Amniotic epithelial cell (primary cell): ENCODE measurements at places on chromosomes 6 and 20.
A peak's percentile ranks its signal among the peaks of the same experiment; 100 is the strongest.

GRCh38 chr6:170074907-170075306, 216.0 kb downstream of the DLL1 start:
- no peak for DNase-seq

DNA sequence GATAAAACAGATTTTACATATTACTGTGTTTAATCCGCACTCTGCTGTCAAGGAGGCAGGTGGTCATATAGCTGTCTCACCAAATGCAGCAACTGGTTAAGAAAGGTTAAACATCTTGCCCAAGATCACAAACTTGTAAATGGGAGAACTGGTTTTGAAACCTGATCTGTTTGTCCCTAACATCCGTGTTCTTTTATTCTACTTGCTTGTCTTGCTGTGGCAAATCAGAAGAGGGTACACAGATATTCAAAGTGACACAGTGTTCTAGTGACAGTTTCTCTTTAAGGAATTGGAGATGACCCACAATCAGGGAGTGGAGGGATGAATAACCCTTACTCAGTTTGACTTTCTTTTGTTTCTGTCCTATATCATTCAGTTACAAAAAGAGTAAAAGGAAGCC, 83.0 kb upstream of the SGK1 start:
- DNase-seq: no peak

DNA sequence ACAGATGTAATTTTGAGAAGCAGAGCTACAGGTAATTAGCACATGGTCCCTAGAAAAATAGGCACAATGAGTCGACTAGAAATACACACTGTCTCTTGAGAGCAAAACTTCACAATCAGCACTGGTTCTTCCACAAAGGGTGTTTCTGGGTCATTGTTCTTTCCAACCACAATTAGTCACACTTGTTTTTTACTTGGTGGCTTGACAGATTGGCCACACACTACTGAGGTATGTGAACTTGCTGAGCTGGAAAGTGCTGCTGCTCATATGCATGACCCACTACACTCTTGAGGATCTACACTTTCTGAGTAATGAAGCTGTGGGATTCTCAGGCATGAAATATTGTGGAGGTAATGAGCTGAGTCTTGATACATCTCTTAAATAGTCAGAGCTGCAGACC, 347.7 kb downstream of the BCKDHB start:
- peak; percentile 93 for DNase-seq

DNA sequence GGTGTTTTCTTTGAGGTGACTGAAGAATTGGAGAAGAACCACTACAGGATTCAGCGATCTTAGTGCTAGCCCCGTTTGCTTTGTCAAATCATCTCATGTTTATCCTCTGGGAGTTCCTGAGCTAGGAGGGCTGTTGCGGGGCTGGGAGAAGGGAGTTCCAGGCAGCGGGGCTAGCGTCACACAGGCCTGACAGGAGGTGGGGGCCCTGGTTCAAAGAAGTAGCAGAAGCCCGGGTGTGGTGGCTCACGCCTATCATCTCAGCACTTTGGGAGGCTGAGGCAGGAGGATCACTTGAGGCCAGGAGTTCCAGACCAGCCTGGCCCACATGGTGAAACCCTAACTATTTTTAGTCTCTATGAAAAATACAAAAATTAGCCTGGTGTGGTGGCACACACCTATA, 33.2 kb upstream of the SULF2 start:
- no peak for DNase-seq

GRCh38 chr6:169620171-169621130, 81.4 kb downstream of the WDR27 start:
- peak; percentile 82 for DNase-seq

DNA sequence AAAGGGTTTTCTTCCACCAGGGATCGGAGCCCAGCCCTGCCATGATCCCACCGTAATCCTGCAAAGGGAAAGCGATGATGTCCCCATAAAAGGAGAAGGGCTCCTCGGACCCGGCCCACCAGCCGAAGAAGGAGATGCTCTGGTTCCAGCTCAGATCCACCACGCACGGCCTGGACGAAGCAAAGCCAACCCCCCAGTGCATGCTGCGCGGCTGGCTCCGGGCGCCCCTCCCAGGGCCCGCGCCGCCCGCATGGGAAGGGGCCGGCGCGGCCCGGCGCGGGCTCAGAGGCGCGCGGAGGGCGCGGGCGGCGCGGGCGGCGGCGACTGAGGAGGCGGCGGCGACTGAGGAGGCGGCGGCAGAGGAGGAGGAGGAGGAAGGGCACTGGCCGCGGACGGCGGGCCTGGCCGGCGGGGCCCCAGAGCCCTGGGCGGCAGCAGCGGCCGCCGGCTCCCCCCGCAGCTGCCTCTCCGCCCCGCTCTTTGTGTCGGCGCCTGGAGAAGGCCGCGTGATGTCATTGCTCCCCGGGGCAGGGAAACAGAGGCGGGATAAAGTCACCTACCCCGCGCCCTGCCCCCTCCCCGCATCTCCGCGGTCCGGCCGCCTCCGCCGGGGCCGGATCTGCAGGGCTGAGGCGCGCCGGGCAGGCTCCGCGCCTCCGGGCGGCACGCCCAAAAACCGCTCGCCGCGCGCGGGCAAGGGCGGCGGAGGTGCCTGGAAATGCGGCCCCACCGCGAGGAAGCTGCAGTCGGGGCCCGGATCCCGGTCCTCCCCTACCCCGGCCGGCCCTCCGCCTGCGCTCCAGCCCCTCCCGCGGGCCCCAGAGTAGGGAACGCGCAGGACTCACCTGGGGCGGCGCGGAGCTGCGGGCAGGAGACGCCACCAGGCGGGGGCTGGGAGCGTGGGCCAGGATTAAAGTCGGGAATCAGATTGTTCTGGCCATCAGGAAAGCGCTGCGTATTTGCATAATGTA, at the start of gene FAXC:
FAXC (minus strand) TSS at position 504 of the 971 bp plus-strand sequence; CDS start at position 202, 302 bp downstream.
- DNase-seq: no peak

GRCh38 chr6:7052443-7053011, 55.2 kb upstream of the RREB1 start:
- DNase-seq: peak; percentile 84

DNA sequence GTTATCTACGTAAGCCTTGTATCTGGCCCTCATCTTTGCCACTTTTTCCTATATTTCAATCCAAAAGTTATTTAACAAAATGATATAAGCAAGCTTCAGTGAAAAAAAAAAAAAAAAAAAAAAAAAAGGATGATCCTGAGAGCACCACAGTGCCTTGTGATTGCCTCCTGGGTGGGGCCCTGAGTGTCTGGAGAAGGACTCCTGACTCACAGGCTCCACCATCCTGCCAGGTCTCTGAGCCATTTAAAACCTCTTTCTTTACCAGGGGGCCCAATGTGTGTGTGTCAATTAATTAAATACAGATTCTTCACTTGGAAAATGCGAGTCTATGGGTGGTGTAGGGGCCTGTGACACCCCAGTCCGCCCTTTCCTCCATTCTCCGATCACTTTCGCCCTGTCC, 105.2 kb downstream of the SMOC2 start:
- DNase-seq: no peak

GRCh38 chr20:34638532-34638931, 38.4 kb downstream of the PIGU start:
- no peak for DNase-seq

DNA sequence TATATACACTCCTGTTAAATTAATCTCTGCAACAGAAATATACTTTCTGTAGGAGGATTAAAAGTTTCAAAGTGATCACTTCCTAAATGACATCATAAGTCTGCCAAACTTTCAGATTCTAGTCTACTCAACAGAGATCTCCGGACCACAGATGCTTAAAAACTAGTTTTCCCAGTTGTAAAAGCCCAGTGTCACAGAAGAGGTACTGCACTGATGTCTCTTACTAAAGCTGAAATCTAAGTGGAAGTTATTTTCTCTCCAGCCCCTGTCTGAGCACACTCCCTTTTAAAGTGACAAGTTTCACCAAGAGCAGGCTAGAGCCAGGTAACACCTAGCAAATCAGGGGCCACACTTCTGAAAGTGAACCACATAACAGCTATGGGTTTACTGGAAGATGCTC, 71.6 kb upstream of the DST start:
- no peak for DNase-seq

DNA sequence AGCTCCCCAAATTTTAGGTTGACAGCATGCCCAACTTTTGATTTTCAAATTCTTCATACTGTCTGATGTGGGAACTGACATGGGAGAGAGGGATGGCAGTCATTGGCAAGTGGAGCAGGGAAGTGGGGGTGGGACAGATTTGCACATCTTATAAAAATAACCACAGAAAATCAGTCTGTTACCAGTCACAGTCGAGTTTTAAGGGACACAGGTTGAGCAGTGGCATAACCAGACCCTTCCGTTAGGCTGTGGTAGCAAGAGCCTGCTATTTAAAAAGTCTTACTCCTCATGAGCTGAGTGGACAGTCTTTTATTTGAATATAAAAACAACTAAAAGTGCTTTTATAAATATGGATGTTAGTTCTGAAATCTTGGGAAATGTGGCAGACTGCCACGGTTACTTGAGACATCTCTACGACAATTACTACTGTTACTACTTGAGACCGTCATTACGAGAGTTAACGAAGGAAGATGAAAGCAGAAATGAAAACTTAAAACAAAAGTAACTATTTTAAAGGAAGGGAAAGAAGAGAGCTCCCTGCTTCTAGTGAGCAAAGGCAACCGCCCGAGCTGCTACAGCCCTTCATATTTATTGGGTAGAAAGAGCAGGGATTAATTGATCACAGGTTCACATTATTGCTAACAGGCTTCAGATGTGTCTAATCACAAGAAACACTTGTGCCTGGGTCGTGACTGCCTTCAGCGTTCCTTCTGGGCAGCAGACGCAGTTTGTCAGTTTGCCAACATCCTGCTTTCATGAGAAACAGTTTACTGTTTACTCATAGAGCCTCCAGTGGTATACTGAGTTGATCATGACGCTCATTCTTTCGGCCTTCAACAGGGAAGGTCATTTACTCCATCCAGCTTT, 71.3 kb downstream of the EFHC1 start:
- DNase-seq: no peak

GRCh38 chr6:32967151-32968091, 973 bp upstream of the BRD2 start:
- DNase-seq: peak; percentile 48

- peak; percentile 83 for DNase-seq
Measured at GRCh38 chr6:1024587-1024986, 287.3 kb upstream of the FOXQ1 start.

DNA sequence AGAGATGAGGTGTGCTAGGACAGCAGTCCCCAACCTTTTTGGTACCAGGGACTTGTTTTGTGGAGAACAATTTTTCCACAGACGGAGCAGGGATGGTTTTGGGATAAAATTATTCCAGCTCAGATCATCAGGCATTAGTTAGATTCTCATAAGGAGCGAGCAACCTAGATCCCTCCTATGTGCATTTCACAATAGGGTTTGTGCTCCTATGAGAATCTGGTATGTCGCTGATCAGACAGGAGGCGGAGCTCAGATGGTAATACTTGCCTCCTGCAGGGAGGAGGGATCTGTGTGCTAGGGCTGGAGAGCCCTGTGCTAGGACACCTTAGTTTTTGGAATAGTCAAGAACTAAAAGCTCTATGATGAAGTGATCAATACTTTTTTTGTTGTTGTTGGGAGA, 2.5 kb downstream of the SMIM13 start:
- peak; percentile 91 for DNase-seq

GRCh38 chr20:59618131-59618530, 13.8 kb downstream of the PHACTR3 start:
- DNase-seq: no peak

DNA sequence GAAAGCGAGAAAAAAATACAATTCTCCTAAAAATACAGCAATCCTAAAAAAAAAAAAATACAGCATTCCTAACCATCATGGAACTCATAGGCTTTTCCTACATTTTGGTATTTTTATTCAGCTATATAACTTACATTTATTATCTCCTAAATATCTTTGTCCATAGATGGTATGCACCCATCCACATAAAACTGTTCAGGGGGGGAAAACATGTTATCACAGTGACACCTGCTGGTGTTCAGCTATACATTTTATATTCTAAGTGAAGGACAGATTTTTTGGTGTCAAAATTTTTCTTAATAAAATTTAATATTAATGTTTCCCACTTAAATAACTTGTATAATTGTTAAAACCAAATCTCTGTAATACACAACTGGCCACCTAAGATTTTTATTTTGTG, 58.0 kb downstream of the BLOC1S5 start:
- DNase-seq: peak; percentile 47

- DNase-seq: no peak
Measured at GRCh38 chr20:11098888-11099287, 425.1 kb upstream of the JAG1 start.

DNA sequence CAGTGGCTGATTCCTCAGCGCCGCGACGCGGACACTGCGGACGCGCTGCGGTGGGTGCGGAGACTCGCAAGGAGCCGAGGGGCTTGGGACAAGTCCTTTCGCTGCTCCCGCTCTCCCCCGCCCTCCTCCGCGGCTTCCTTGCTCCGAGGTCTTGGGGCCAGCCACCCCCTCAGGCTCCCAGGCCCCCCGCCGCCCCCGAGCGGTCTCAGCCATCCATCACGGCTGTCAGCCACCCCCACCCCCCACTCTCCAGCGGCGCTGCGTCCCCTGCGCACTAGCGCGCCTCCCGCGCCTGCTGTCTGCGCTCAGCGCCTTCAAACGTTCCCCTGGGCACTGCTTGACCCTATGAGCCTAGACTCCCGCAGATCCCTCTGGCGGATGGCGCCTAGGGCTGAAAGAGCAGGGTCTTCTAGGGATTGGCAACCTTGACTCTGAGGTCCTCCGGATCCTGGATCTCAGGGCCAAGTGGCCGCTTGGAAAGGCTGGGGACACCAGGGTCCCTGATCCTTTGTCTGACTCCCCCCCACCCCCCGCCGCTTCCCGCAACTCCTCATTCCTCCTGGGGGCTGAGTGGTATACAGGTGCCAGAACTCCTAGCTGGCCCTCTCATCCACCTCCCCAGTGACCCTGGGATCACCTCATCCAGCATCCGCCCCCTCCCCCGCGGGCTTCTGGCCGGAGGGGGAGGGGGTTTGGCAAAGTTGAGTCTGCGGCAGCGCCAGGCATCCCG, 1.4 kb downstream of the SLC12A5 start:
- DNase-seq: no peak

- DNase-seq: no peak
Measured at GRCh38 chr6:31358302-31358701, 1.3 kb upstream of the HLA-B start.

DNA sequence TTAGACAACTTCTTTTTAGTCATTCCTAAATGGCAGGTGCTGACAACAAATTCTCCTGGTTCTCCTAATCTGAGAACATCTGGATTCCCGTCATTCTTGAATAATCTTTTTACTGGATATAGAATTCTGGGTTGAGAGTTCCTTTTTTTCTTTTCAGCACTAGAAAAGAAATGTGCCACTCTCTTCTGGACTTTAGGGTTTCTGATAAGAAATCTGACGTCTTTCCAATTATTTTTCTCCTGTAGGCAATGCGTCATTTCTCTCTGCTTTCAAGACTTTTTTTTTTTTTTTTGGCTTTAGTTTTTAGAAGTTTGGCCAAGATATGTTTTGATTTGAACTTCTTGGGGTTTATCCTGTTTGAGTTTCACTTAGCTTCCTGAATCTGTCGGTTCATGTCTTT, 66.1 kb upstream of the RNF24 start:
- DNase-seq: peak; percentile 74
